ENCODE measurements at places on chromosomes 12 and 14.
A peak's percentile ranks its signal among the peaks of the same experiment; 100 is the strongest.

DNA sequence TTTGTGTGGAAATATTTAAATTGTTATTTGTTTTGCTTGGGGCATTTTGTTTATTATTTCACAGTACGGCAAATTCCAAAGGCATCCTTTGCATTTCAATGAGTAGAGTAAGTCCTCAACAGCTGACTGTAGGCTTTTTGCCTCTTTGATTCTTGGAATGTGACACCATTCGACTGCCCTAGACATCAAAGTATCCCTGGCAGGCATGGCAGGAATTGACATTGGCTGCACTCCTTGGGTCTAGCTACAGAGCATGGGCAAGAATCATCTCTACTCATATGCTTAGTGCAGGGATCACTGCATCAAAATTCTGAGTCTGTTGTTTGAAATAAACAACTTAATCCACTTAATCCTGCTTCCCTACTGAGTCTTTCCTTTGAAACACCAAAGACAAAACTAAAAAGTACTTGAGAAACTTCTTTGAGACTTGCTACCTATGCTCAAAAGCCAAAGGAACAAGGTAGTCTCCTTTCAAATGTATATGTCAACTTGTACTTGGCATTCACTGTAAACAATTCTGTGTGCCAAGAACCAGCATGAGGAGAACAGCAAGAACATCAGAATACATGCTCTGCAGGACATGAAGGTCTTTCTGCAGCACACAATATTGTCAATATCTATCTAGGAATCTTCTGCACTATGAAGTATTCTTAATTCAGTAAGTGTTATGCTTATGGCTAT, 1569.0 kb upstream of the FLRT2 start:
- DNase-seq: peak; percentile 45

DNA sequence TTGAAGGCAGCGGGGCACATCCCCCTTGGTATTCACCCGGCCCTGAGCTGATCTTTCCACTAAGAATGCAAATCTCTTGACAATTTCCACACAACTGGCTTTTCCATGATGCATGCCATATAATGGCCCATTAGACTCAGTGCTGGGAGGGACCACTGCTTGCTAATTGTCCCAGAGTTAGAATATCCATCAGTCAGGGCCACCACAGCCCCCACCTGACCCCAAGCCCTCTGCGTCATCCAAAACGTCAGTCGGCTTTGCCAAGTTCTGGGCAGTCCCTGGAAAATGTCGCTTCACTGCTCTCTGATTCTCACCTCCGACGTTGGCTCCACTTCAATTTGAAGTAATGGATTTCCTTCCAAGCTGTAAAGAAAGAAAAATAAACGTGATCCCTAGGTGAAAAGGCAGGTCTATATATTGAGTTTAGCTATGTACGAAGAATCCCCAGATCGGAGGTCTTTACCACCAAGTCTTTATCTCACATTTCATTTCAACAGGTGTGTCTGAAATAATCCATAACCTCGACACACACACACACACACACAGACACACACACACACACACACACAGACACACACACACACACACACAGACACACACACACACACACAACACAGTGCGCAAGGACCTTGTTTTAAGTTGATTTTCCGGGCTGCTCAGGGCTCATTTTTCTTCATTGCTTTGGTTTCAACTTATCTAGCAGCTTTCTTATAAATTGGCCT, 165.5 kb upstream of the NOS1 start:
- no peak for DNase-seq

DNA sequence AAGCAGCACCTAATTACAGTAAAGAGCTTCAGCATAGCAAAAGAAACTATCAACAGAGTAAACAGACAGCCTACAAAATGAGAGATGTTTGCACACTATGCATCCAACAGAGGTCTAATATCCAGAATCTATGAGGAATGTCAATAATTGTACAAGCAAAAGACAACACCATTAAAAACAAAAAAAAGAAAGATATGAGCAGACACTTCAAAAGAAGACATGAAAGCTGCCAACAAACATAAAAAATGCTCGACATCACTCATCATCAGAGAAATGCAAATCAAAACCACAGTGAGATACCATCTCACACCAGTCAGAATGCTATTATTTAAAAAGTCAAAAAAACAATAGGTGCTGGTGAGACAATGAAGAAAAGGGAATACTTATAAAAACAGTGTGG, 273.1 kb downstream of the TMTC2 start:
- DNase-seq: no peak

GRCh38 chr14:50719911-50720759, 52.0 kb upstream of the SAV1 start:
- no peak for DNase-seq

DNA sequence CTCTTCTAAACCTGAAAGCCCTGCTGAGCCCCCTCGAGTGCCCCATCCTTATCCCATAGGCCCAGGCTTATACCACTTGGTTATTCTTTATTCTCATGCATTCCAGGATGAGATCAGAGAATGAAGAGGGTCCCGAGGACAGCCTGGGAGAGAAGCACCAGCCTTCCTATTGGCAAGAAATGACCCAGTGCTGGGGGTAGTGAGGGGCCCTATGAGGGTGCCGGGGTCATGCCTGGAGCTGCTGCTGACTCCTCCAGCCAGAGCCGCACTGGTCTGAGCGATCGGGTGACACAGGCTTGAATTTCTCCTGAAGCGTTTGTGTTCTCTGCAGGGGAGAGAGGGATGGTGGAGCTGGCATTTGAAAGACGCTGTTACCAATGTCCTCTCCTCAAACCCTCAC, 18.1 kb downstream of the MORN3 start:
- no peak for DNase-seq

DNA sequence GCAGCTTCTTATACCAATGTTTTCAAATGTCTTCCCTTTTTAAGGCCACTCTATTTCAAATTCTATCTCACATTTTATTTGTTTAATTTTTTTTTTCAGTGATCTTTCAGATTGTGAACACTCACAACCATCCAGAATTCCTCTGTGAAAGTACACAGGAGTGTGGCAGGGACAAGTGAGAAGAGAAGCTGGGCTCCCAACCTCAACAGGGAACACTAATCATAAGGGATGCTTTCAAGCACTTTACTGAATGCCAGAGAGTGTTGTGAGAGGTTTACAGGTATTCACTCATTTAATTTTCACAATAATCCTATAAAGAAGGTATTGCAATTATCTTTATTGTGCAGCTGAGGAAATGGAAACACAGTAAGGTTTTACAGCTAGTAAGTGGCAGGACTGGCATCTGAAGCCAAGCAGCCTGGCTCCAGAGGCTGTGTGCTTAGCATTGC, 60.1 kb upstream of the PYGL start:
- DNase-seq: no peak

- no peak for DNase-seq
Measured at GRCh38 chr12:26269562-26270284, 74.3 kb downstream of the SSPN start.

- no peak for DNase-seq
Measured at GRCh38 chr14:76277586-76278130, 98.3 kb upstream of the ESRRB start.

GRCh38 chr14:104109731-104110361, 24.3 kb downstream of the ASPG start:
- DNase-seq: no peak

- no peak for DNase-seq
Measured at GRCh38 chr12:96150442-96150841, 43.7 kb upstream of the ELK3 start.

- DNase-seq: no peak
Measured at GRCh38 chr12:131100031-131100674, 146.4 kb downstream of the ADGRD1 start.

- DNase-seq: no peak
Measured at GRCh38 chr12:65500091-65500900, 221.8 kb downstream of the MSRB3 start.

GRCh38 chr12:91866566-91866965, 279.1 kb downstream of the BTG1 start:
- DNase-seq: no peak

GRCh38 chr12:53867216-53868012, 71.2 kb upstream of the HOXC13 start:
- DNase-seq: peak; percentile 28

DNA sequence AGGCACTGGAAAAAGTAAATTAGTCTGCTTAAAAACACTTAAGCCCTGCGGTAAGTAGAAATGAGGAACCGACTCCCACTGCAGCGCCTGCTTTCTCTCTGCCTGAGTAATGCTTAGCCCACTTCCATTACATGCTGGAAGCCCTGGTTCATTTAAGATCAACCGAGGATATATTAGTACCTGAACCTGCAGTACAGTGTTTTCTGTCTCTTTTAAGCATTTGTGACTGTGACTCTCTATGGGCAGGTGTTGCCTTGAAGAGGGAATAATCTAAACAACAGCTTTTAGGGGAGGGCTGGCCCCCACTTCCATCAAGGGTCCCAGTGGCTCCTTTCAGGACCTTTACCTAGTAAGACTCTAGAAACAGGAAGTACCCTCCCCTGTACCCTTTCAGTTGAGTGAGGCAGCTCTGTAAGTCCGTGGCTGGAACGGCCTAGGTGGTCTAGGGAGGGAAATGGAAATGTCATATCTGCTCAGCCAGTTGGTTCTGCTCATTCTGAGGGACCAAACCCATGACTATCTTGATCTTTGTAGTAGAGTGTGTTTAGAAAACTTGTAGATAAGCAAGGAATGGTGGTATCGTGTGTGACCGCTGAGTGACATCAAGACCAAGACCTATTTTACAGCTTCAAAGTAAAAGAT, 56.2 kb downstream of the FNTB start:
- no peak for DNase-seq

DNA sequence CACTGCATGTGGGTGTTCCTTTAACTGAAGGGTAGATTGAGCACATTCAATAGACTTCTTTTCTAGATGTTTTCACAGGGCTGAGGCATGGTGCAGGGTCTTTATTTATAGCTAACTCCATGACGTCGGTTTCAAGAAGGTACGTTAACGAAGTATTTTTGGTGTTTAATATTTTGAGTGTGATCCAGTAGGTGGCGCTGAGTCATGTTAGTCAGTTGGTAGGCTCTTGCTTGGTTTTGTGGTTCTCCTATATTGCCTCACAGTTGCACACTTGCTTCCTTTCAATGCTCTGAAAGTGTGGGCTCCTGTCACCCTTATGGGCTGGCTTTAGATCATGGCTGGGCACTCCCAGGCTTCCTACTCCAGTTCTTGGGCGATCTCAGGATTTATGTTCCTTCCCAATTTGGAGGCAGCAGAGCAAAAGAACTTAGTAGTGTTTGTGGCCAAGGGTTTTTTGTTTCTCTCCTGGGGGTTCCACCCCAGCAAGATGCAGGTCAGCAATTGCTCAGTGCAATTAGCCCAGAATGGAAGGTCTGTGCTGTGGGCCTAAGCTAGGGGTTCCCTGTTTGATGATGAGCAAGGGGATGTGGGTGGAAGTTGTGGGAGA, 471.6 kb upstream of the FOXG1 start:
- no peak for DNase-seq

DNA sequence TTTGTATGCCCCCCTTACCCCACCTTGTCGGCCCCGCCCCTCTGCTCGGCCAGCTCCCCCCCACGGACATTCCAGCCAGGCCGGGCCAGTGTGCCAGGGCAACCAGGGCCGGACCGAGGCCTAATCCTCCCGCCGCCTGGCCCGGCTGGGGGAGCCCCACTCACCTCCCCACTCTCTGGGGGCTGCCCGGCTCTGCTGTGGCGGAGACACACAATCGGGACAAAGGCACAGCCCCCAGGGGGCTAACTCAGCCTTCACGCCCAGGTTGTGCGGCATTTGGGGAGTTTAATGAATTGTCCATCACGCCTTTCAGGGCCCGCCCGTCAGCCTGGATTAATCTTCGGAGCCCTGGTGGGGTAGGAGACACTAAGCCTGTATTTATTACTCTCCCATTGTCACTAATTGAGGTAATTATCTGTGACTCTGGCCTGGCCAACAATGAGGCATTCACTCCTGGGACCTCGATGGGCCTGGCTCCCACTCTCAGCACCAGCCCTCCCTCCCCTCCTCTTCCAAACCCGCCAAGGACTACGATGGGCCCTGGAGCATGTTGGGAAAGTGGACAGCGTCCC, 8.7 kb downstream of the WNT1 start:
- DNase-seq: no peak

DNA sequence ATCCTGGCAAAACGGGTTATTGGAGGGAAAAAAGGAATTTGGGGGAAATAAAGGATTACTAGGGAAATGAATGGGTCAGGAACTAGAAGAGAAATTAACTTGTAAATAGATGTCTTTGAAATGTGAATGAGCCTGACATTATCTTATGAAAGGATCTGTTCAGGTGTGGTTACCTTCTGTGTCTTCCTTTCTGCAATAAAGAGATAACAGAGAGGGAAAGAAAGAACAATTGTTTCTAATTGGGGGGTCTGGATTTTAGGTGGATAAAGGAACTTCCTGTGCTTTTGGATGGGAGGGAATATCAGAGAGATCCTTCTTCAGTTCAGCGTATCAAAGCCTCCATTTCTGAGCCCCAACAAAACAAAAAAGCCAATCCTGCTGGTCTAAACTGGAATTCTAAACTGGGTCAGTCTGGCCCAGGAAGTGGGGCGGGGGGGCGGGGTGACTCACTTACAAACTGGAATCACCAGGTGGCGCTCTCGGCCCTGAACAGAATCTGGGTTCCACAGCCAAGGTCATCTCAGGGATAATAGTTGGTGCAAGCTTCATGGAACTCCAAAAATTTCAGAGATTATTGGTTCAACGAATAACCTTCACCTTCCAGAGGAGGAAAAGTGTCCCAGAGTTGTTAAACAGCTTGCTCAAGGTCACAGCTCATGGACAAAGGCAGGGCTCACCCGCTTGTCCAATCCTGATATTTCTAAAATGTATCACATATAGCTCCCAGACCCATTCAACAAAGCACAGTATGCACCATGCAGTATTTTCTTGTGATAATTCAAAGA, 15.2 kb upstream of the PEBP1 start:
- DNase-seq: peak; percentile 98

DNA sequence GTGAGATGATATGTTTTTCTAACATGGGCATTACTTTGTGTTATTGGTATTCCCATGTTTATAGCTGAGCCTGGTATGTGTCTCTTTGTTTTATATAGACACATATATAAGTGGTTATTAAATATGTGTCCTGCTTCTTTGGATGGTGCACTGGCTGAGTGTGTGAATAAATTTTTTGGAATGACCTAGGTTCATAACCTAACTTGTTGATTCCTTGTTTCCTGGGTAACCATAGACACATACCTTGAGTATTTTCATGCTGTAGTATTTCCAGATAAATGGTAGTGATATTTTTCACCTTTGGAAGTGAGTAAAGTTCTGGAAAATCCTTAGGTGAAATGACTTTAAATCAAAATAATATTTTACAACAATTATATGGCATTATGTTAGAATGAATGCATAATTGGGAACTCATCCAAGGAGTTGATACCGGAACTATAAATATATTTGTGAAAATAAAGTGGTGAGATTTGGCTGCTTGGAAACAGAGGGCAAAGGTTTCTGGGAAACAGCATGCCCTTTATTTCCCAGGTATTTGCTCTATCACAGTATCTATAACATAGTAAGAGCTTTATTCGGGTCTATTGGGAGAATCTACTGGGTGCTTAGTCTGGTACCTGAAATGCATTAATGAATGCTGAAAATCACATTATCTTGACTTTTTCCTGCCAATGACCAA, 64.3 kb upstream of the REP15 start:
- DNase-seq: no peak

Measured in iPS DF 19.7 (cell line).